ENCODE measurements at places on chromosomes 7 and 10.

GRCh38 chr7:41010967-41011366, 691.9 kb downstream of the INHBA start:
- no peak for DNase-seq

GRCh38 chr7:90384433-90384832, 18.8 kb upstream of the CLDN12 start:
- DNase-seq: no peak

- no peak for DNase-seq
Observed at GRCh38 chr10:112585126-112585525, 138.1 kb downstream of the VTI1A start.

DNA sequence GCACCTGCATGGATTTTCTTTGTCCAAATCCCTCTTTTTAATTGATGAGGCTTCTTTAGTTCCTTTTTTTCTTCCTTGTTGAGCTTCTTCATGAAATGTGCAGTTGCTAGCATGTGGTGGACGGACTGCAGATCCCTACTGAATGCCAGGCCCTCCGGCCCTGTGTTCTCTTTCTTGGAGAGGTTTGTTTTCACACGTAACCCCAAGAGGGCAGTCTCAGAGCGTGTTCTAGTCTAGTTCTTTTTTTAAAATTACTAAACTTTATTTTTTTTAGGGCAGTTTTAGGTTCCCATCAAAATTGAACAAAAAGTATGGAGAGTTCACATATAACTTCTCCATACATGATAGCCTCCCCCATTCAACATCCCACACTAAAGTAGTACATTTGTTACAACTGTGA, 190.0 kb downstream of the CFTR start:
- DNase-seq: no peak

GRCh38 chr10:15169555-15170401, 1.3 kb upstream of the NMT2 start:
- peak; percentile 35 for DNase-seq

DNA sequence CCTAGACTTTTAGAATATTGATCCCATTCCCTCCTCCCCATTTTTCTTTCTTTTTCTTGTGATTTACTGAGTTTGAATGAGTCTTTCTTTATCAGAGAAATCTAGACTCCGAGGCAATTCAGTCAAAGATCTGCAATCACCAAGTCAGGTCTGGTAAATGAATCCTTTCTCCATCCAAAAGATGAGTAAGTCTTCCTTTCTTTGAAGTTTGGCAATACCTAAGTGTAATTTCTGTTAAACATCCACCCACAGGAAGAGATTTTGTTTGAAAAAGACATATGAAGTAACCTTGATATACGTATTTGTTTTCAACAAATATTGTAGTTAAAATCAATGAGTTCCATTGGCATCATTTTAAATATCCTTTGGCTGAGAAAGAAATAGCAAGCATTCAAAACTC, 58.3 kb downstream of the SLC39A12 start:
- DNase-seq: no peak

- no peak for DNase-seq
Observed at GRCh38 chr10:131574363-131574706, 262.8 kb upstream of the TCERG1L start.

GRCh38 chr7:106968160-106968559, 76.3 kb upstream of the PRKAR2B start:
- DNase-seq: no peak

- no peak for DNase-seq
Observed at GRCh38 chr10:85673270-85673669, 693.3 kb downstream of the GRID1 start.

GRCh38 chr7:29798422-29798821, 7.9 kb upstream of the WIPF3 start:
- no peak for DNase-seq

- DNase-seq: no peak
Observed at GRCh38 chr7:128165927-128166420, 75.1 kb upstream of the LEP start.

- DNase-seq: no peak
Observed at GRCh38 chr10:103626178-103626577, 132.7 kb downstream of the NEURL1 start.

DNA sequence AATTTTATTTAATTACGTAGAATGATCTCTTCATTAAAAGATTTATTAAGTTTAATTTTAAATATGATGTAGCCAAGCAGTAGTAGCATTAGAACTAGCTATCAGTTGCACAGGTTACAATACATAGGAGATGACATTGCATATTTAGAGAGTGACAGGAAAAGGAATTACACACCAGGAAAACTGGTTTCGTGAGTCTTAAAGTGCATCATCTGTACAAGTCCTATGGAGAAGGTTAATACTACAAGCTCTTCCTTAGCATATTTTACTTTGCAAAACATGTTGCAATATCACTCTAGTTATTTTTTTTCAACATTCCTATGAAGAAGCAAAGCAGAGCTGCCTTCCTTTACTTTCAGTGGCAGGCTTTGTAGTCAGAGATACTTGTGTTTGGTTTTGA, 20.2 kb upstream of the SEM1 start:
- DNase-seq: no peak

DNA sequence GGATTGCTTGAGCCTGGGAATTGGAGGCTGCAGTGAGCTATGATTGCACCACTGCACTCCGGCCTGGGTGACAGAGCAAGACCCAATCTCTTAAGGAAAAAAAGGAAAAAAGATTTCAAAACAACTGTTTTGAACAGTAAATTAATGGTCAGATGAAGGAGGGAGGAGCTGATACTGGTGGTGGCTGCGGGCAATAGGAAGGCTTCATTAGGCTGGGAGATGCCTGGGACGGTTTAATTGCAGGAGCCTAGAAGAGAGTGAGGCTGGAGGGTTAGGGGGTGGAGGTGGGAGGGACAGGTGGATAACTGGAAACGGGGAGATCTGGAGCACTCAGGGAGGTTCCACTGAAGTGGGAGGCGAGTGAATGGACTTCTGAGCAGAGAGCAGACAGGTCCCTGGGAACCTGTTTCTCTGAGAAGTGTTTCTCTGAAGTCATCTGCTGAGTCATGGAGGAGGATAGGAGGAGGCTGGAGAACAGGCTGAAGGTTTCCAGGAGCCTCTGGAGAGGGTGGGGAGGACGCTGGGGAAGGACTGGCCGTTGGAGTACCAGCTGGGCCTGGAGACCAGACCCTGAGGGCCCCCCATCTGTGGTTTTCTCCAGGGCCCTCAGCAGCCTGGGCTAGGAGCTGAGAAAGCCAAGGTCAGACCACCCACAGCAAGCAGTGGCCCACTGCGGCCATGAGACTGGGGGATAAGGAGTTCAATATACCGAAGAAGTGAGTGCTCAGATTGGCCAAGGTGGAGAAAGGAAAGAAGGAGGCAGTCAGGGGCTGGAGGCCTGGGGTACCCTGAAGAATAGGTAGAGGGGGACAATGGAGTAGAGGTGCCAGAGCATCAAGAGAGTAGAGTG, 14.4 kb upstream of the YWHAG start:
- no peak for DNase-seq

GRCh38 chr7:27051451-27051850, 44.3 kb downstream of the HOXA1 start:
- DNase-seq: no peak

DNA sequence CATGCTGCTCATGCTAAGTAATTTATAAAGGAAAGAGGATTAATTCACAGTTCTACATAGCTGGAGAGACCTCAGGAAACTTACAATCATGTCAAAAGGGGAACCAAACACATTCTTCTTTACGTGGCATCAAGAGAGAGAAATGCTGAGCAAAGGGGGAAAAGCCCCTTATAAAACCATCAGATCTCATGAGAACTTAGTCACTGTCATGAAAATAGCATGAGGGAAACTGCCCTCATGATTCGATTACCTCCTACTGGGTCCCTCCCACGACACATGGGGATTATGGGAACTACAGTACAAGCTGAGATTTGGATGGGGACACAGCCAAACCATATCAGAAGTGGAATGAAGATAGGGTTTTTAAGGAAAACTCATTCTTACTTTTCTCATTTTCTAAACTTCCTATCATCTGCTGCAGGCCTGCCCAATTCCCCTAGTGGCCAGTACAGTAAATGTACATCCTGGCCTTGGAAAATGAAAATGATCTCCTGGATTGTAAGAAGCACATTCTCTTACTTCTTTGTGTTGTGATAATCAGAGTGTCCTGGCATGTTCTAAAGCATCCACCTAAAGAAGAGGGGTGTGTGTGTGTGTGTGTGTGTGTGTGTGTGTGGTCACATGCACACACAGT, 421.5 kb downstream of the LRMDA start:
- DNase-seq: no peak

GRCh38 chr10:43594944-43595589, 11.2 kb upstream of the ZNF485 start:
- DNase-seq: peak; percentile 48

GRCh38 chr10:13658871-13659685, 72.3 kb downstream of the PRPF18 start:
- DNase-seq: no peak

GRCh38 chr7:4882169-4883032, 1.1 kb downstream of the RADIL start:
- no peak for DNase-seq

DNA sequence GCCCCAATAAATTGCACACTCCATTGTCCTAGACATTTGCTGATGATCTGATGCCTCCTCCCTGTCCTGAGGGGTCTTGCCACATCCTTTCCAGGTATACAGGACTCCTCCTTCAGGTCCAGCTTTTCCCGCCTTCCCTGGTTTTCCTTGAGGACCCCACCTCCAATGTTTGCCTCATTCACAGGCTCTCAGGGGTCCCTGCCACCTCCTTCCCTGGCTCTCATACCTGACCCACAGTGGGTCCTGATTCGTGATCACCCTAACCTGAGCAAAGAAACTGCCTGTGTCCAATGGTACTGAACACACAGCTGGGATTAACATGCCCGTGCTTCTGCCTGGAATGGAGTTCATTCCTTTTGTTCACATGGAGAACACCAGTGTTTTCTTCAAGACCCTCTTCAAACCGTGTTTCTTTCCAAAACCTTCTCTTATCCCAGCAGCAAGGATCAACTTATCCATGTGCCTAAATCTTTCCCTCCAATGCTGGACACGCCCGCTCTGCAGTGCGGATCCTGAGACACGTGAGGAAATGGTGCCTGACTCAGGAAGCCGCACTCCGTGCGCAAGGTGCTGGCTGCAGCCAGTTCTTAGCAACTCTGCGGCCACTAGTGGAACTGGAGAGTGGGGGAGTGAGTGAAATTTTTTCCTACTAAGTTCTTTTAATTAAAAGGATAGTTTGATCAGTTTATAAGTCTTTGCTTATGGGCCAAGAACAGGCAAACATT, 354.6 kb upstream of the SHH start:
- no peak for DNase-seq

DNA sequence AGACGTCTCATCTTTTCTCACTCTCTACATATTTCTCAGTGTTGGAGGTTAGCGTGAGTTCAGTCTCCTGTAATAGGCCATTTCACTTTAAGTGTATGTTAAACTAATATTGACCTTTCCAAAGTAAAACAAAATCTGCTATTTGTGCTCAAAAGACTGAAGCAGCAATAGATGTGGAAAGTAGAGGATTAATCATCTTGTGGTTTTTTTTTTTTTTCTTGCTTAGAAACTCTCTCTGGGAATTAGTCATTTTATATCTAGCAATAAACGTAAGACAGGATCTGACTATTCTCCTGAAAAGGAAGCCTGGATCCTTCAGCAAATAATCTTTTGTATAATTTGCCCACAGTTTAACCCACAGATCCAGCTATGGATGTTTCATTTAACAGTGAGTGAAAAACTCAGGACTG, 81.7 kb downstream of the NRP1 start:
- no peak for DNase-seq

DNA sequence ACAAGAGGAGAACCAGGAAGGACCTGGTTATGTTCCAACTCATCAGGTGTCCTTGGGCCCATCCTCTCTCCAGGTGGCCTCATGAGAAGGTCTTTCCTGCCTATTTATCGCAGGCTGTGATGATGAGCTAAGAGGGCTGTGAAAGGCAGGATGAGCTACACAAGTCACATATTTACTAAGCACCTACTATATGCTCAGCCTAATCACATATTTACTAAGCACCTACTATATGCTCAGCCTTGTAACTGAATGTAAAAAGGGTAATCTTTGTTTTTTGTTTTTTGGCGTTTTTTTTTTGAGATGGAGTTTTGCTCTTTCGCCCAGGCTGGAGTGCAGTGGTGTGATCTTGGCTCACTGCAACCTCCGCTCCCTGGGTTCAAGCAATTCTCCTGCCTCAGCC, 44.2 kb upstream of the NPFFR1 start:
- DNase-seq: no peak

DNA sequence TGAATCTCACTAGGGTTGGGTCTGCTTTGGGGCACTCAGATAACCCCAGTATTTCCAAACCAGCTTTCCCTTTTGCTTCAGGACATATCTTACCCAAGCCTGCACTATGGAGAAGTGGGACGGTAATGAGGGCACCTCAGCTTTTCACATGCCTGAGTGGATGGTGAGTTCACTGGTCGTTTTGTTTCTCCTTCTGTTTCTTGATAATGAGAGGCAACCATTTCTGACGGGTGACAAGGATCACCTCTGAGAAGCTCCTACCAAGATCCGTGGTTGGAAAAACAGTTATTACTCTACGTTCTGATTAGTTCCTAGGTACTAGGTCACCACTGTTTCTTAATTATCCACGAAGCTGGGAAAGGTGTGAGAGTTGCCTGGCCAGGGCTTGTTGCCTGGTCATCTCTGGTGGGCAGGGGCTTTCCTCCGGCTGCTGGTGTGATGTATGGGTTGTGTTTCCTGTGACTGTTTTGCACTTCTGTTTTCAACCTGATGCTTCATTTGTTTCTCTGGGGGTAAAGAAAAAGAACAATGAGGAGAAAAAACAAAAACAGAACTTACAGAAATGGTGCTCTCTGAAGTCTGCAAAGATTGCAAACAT, 65.7 kb upstream of the STRIP2 start:
- peak; percentile 16 for DNase-seq

All from stimulated activated CD4-positive, alpha-beta T cell treated with anti-CD3 and anti-CD28 coated beads, Interleukin-1b, Interleukin-23, amount 100 ng/mL, for 48 hours (primary cell).